MM.1S (cell line): ENCODE measurements at places on chromosomes 3 and 15.

DNA sequence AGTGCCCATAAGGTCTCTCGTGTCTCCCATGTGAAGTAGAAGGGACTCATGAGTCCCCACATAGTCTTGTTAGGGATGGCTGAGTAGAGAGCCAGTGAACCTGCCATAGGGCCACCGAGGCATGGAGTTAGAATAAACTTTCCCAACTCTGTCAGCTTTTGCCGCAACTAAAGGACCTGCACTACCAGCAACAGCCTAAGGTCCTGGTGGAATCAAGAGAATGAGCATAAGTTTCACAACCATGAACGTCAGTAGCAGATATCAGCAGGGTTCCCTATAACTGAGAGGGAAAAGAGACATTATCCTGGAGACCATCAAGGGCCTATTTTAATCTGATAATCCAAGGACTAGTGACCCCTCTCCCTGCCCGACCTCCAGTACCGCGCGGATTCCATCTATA, 60.3 kb upstream of the FNDC3B start:
- no peak for DNase-seq

DNA sequence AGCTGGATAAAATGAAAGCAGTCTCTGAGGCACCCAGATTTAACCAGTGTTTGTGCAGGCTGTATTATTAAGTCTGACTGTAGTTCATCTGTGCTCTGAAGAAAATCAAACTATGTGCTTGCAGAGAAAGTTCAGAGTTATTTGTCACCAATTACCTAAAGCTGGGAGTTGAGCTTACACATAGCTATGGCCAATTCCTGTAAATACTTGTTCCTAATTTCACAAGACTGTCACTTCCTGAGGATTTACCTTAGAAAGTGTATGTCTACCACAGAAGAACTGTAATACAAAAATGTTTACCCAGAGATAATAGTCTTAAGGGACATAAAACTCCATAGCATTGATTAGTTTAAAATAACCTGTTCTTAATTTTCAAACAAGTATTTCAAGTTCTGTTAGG, 628.4 kb upstream of the TGFBR2 start:
- DNase-seq = no peak

GRCh38 chr3:142853270-142854168, 35.4 kb downstream of the PCOLCE2 start:
- no peak for DNase-seq

DNA sequence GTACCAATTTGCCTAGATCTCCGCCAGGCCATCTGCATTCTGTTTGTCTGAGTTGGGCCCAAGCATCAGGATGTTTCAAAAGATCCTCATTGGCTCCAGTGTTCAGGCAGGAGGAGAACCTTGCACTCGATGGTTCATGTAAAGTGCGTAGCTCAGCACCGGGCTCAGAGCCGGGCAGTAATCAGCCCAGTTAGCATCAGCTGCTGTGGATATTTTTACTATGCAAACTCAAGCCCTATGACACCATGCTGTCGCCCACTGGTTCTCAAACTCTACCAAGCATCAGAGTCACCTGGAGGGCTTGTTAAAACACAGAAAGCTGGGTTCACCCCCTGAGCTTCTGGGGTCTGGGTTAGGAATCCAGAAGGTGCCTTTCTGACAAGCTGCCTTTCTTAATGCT, 310.8 kb downstream of the SHQ1 start:
- DNase-seq = no peak

GRCh38 chr3:196220991-196221390, 4.7 kb downstream of the SLC51A start:
- DNase-seq = no peak

DNA sequence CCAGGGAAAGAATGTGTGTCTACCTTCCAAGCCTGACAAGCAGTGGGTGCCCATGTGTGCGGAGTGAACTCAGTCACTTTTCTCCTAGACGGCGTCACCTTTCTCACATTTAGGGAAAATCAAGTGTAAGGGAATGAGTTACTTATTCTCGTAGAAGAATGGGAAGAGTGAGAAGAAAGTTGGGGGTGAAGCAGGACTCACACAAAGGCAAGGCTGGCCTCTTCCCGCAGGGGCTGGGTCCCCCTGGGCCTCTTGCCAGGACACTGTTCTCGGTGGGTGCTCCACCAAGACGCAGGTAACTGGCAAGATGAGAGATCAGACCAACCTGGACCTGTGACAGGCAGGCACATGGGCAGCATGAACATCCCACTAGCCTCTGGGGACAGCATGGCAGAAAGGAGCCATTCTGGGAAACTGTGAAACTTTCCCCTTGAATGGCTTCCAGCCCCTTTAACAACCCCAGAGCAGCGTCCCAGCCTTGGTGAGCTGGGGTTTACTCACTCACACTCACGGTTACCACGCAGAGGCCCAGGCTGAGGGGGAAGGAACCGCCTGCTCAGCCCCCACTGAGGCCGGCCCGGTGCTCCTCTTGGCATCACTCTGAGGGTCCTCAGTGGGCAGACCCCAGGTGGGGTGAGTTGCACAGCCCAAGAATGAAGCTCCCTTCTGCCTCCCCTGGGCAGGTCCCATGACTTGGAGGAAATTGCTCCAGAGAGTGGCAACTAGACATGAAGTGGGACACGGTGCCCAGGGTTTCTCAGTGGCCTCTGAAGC, 15.0 kb upstream of the SRP14 start:
- DNase-seq = no peak

- no peak for DNase-seq
Measured at GRCh38 chr15:83734487-83734886, 80.6 kb downstream of the ADAMTSL3 start.

GRCh38 chr15:70248116-70249025, 150.7 kb upstream of the TLE3 start:
- DNase-seq = peak; percentile 23

DNA sequence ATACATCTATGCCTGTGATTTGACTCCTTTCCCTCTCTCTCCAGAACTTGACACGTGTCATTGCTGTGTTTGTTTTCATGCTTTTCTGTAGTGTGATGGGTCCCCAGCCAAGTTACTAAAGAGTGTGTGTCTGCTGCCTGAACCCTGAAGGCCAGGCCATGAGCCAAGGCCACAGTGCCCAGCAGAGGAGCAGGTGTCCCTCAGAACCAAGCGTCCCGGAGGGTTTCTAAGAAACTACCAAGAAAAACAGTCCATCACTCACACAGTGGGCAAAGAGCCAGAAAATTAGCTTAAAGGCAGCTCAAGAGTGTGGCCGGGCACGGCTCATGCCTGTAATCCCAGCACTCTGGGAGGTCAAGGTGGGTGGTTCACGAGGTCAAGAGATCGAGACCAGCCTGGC, 35.2 kb downstream of the FBXO45 start:
- no peak for DNase-seq
